ENCODE measurements at places on chromosomes 12 and 14.
A peak's percentile ranks its signal among the peaks of the same experiment; 100 is the strongest.

DNA sequence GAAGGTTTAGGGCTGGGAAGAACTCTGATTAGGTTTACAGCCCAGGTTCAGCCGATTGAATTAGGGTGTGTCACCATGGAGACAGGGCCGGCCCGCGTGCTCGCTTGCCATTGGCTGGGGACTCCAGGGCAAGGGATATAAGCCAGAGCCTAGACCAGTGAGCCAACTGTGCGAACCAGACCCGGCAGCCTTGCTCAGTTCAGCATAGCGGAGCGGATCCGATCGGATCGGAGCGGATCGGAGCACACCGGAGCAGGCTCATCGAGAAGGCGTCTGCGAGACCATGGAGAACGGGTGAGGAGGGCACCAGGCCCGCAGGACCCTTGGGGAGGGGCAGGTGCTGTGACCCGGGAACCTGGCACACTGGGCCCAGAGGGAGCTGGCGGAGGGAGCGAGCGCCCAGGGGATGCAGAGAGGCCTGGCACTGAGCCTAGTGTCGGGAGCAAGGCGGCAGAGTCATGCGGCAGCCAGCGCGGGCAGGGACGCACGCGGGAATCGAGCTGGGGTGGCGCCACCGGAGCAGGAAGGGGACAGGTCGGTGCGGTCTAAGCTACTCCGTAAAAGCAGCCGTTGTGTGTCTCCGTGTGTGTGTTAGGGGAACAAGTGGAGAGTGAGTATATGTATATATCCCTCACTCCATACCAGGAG is at the start of gene PNP:
Gene PNP (plus strand): TSS at position 165 of the 648 bp plus-strand sequence. CDS start 119 bp downstream, at position 284.
- peak; percentile 80 for DNase-seq

DNA sequence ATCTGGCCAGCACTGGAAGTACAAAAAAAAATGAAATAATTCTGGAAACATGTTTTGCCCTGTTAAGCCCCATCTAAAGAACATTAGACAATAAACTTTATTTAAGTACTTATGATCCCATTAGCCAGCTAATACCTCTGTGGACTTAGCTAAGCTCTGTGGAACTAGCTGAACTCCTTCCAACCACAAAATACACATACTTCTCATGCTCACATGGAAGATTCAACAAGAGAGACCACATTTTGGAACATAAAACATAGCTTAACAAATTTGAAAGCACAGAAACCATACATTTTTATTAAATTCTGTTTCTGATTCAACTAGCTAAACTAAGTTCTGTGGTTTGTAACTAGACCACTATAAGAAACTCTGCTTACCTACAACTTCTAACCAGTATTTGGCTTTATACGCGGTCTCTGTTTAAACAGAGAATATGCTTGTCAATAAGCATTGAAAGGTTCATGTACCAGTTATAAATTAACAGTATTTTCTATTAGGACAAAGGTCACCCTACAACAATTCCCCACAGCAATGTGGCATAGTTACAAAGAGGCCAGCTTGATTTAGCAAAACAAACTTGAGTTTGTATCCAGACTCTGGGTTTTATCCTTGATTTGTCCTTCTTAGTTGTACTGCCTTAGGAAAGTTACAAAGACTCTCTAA is 300.1 kb downstream of the C12orf50 start:
- no peak for DNase-seq

DNA sequence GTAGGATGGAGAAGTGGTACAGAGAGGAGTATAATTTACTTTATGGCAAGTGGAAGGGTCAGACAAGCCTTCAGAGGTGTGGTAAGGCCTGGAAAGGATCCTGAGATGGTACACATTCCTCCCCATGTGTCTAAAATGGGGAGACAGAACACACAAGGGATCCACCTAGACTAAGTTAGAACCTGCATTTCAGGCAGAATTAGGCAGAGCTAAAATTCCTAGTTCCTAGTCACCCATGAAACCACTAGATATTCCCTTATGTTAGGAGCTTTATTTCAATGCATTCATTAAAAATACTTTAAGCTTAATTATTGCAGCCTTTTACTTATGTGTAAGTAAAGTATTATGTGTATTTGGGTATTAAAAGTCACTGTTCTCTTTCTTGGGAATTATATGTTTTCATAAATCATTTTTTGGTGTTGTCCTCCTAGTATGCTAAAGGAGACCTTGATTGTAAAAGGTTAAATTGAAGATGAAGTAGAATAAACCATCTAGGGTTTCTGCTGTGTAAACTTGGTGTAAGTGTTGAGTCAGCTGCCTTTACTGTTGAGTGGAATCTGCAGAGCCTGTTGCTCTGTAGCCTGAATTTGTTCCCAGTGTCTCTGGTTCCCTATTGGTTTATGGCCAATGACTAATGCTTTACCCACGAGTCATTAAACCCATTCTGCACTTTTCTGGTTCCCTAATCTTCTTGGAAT is 423.2 kb downstream of the ATP23 start:
- no peak for DNase-seq

DNA sequence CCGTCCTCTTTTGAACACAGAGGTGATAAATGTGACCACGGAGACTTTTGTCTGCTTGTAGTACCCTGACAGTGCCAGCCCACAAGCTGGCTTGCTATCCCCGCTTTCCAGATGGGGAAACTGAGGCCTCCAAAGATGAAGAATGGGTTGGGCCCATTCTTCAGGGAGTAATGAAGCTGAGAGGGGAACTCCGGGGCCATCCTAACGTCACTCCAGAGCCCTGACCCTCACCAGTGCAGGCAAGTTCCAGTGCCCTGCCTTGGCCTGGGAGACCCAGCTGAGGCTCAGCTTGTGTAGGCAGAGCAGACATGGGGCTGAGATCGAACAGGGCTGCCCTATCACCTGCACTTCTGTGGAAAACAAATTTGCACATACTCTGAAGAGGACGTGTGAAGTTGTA is 277.1 kb downstream of the DPF3 start:
- DNase-seq = no peak

DNA sequence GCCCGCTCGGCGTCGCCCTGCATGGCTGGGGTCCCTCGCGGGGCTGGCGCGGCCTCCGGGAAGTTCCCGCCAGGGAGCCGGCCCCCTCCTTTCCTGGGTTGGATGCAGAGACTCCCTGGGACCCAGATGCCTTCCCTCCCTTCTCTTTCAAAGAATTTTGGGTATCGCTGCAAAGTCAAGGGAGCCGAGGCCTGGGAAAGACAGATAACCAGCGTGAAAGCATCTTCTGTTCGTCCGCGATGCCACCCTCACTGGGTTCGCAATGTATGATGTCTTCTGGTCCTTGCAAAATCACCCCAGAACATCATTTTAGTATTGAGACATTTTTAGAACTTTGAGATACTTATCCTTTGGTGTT is 451 bp downstream of the IRAK3 start:
- no peak for DNase-seq

- no peak for DNase-seq
Observed at GRCh38 chr12:77537663-77538062, 293.0 kb upstream of the NAV3 start.

DNA sequence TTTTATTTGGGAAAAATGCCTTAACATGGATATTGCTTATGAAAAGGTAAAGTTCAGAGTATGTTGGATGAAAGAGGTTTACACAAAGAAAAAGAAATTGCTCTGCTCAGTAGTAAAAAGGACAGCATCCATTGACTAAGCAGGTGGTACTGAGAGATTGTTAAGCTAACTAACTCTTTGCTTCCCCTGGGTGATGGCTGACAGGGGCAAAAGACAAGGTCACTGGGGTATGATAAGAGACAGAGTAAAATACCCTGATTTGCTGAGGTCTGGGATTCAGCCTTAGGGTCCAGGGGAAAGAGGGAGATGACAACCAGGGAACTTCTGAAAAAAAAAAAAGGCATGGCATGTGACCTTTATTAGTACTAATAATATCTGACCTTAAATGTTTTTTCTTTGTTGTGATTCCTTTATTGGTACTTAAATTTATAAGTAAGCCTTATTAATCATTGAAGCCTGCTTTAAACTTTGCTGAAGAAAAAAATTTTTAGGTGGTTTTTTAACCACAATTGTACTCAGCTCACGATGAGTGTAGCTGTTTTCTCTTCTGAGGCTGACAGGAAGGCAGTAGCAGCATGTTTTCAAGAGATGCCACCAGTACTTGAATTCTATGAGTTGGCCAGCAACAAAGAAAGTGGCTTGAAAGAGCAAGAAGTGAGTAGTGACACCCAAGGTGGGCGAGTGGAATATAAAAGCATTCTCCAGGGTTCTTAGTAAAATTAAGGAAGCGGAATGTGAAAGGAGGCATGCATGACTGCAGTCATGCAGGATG is 43.7 kb upstream of the KITLG start:
- no peak for DNase-seq

DNA sequence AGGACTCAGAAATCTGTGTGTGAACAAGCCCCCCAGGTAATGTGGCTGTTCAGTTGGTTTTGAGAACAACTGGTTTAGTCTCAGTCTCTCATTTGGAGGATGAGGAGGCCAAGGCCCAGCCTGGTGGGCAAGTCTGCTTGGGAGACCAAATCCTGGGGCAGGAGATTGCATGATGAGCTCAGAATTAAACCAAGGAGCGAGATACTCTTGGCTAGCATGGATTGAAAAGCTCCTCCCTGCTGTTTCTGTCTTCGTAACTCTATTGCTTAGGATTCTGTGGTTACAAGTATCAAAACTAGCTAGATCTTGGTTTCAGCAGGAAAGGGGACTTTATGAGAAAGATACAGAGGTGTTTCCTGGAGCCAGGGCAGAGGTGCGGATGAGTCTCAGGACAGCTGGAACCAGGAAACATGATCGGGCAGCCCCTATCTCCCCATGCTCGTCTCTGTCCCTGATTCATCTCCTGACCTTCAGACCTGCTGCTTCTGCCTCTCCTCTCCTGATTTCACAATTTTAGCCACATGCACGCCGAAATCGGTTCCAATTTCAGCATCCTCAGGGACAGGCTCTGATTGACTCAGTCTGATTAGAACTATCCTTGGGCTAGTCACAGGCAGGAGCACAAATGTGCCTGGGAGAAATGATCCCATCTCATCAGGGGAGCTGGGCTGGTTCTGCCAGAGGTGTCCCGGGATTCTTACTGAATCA is 40.2 kb upstream of the RIN3 start:
- DNase-seq = no peak

DNA sequence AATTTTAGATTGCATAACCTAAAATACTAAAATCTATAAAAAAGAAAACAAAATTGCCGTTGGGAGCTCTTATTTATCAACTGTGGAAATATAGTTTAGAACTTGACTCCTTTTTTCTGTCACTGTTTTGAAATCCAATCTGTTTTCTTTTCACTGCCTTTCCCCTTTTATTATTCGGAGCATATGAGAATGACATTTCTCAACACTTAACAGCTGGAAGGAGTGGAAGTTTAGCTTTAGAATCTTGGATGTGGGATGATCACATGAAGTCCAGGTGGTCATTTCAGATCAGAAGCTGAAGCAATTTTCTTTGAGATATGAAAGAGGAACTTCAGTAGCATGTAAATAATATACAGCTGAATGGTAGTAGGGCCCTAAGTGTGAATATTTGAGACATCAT is 16.7 kb downstream of the TRHDE start:
- DNase-seq = no peak

DNA sequence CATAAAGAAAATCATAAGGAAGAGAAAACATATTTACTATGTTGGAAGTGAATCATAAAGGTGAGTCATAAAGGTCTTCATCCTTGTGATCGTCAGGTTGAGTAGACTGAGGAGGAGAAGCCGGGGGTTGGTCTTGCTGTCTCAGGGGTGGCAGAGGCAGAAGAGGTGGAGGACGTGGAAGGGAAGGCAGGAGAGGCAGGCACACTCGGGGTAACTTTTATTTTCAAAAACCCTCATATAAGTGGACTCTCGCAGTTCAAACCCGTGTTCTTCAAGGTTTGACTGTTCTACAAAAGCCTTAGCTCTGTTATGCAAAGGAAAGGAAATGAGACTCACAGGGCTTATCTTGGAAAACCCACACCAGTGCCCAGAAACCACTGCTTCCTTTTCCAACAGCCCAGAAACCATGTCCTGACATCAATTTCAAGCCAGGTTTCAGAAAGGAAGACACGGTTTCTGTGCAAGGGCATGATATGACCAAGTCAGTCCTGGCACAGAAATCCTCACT is 14.0 kb downstream of the SMCO2 start:
- DNase-seq = no peak

DNA sequence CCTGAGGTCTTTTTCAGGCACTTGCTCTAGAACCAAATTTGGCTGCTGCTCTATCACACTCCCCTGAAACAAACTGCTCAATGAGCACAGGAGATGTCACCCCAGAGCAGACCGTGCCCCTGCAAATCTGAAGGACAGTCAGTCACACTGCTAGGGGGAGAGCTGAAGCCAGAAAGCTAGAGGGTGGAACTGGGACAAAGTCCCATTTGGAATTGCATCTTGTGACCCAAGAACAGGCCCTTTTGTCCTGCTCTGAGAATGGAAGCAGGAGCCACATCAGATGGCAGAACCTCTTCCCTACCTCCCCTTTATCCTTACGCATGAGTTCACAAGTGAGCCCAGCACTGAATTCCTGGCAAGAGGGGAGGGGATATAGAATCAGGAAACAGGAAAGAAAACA is 64.7 kb downstream of the MAP3K9 start:
- DNase-seq = no peak

DNA sequence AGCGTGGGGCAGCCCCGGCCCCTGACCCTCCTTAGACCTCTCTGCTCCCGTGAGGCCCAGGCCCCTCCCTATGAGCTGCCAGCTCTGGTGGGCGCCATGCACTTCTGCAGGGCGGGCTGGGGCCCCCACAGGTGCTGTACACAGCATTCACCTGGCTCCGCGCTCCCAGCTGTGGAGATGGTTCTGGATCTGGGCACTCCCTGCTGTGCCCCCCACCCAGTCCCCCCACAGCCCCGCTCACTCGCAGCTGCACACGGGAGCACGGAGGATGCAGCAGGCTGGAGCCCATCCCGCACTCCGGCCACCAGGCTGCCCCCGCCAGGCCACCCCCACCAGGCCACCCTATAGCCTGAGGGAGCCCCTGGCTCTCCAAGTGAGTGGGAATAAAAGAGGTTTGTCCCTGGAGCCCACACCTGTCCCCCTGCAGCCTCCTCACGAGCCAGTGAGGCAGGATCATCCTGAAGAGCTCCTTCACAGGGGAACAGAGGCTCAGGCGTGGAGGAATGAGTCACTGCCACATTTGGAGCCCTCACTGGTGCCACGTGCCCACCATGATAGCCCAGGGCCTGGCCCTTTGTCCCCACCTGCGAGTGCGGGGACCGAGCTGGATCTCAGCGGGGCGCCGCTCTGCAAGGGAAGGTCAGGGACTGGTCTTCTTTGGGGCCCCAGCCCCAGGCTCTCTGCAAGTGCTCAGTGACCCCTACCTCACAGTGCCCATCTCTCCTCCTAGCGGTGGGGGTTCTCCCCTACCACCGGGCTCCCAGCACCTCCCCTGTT is 1.9 kb downstream of the ADSS1 start:
- no peak for DNase-seq

- no peak for DNase-seq
Observed at GRCh38 chr14:91381801-91382670, 35.6 kb downstream of the CCDC88C start.
